Camera-type eye (tissue), 1 donor: ENCODE measurements at places on chromosomes 11 and 22. TPM values are rescaled to one million over a fixed set of nuclear protein-coding genes. Genes with fewer than 3 reads are reported as not detected.

The SYVN1 gene
- 29.2 TPM for total RNA-seq

The RFPL2 gene
- total RNA-seq: not detected

The KIF18A gene
- total RNA-seq: 8.7 TPM

The MRGPRE gene
- total RNA-seq: 0.44 TPM

The EHD1 gene
- 64.3 TPM for total RNA-seq

The BAIAP2L2 gene
- 0.16 TPM for total RNA-seq

The OR5P2 gene
- total RNA-seq: not detected

The OSBP2 gene
- 59.9 TPM for total RNA-seq

The MS4A15 gene
- not detected for total RNA-seq

The NECTIN1 gene
- total RNA-seq: 35.6 TPM

The OR52E8 gene
- total RNA-seq: not detected

The VSIG10L2 gene
- total RNA-seq: not detected

The MISFA gene
- 1.5 TPM for total RNA-seq

The CADM1 gene
- total RNA-seq: 455 TPM

The CHRM1 gene
- 0.71 TPM for total RNA-seq

The SLC22A25 gene
- total RNA-seq: not detected

The PATE2 gene
- not detected for total RNA-seq

The TOLLIP gene
- total RNA-seq: 36.3 TPM
